ENCODE measurements at places on chromosomes 2 and 18.
A peak's percentile ranks its signal among the peaks of the same experiment; 100 is the strongest.

GRCh38 chr2:236512902-236513435 lies 56.7 kb upstream of the ACKR3 start:
- peak; percentile 43 for DNase-seq

- DNase-seq: no peak
Measured at GRCh38 chr2:207635468-207636200, 10.4 kb upstream of the METTL21A start.

DNA sequence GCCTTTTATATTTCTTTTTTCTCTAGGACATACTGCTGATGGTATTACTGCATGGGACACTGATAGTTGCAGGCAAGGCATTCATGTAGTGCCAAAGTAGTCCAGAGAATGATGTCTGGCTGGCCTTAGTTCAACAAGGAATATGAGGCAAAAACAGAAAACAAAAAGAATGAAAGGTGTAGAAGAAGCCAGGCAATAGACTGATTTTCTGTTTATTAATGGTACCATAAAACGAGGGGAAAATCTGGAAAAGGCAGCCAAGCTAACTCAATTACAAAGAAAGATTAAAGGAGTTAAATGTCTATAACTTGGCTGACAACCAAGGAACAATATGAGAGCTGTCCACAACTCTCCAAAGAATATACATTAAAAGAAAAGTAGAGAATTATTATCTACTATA lies 284.9 kb downstream of the ZEB2 start:
- DNase-seq: no peak

GRCh38 chr2:43854671-43855070 lies 15.9 kb downstream of the ABCG8 start:
- DNase-seq: no peak

- DNase-seq: no peak
Measured at GRCh38 chr2:229910832-229911412, 10.9 kb downstream of the TRIP12 start.

- DNase-seq: no peak
Measured at GRCh38 chr2:241863536-241863954, 4.9 kb upstream of the PDCD1 start.

DNA sequence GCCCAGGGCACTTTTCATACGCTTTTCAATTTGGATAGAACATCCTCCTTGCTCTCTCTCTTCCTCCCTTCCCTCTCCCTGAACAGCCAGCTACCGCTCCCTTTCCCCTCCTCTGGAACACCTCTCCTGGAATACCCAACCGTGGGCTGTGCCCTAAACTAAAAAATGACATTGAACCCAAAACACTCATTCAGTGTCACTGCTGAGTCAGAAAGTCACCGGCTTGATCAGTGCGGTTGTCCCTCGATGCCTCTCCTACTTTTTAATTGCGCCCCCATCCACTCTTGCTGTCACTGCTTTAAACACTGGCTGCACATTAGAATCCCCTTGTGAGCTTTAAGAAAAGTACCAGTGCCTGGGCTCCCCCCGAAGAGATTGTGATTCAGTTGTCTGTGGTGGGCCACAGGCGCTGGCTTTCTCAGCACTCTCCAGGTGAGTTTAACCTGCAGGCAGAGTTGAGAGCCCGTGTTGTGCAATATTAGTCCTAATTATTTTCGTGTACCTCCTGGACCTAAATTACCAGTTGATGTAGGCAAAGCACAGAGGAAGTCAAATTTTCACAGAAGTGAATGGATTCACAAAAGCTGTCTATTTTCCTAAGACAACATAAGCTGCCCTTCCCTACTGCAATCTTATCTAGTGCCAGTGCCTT lies 302.0 kb downstream of the PRKCE start:
- no peak for DNase-seq

DNA sequence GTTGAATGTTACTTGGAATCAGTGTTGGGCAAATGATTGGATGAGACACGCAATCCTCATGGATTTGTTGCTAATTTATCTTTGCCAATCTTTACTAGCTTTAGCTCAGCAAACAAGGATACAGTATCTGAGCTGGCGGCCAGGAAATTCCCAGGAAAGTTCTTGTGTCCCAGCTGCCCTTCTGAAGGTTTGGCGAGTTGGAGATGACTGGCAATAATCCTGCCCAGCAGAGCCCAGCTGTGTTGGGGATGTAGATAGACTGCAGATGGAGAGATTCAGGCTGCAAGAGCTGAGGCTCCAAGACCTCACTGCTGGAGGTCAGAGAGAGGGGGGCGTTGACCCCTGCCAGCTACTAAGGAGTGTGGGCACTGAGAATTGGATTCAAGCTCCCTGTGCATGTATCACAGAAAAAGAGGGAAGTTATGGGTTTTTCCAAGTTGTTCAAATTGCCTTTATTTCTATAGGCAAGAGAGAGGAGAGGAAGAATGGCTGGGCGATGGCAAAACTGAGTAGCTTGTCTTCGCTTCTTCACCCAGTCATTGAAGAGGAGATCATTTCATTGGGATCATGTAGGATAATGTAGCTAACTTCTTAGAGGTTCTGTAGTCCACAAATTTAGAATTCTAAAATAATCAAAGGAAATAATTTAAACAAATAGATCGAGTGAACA lies 506.8 kb upstream of the LRATD1 start:
- DNase-seq: no peak

- DNase-seq: no peak
Measured at GRCh38 chr2:50751311-50752031, 280.5 kb downstream of the NRXN1 start.

GRCh38 chr2:179818546-179818945 lies 42.9 kb downstream of the ZNF385B start:
- DNase-seq: no peak

DNA sequence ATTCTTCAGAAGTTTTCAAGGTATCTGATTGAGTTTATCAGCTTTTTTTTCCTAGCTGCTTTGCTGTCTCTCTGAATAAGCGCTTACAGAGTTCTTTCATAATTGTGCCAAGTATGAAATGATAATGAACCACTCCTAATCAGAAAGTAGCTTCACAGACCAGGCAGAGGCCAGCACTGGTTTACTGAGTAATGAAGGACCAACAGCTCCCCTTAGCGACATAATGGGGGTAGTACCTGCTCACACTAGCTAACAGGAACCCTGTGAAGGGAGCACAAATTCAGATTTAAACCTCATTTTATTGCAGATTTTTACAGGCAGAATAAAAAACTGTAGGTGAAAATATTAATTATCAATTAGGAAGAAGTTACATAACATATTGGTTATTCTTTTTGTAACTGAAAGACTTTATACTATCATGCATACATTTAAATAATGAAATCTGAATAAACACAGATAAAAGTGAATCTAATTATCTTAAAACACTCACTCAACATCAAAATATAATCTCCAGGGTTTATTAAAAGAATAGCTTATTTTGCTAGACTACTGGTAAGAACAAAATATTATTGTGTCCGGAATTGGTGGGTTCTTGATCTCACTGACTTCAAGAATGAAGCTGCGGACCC lies 53.7 kb upstream of the LRRC30 start:
- no peak for DNase-seq

DNA sequence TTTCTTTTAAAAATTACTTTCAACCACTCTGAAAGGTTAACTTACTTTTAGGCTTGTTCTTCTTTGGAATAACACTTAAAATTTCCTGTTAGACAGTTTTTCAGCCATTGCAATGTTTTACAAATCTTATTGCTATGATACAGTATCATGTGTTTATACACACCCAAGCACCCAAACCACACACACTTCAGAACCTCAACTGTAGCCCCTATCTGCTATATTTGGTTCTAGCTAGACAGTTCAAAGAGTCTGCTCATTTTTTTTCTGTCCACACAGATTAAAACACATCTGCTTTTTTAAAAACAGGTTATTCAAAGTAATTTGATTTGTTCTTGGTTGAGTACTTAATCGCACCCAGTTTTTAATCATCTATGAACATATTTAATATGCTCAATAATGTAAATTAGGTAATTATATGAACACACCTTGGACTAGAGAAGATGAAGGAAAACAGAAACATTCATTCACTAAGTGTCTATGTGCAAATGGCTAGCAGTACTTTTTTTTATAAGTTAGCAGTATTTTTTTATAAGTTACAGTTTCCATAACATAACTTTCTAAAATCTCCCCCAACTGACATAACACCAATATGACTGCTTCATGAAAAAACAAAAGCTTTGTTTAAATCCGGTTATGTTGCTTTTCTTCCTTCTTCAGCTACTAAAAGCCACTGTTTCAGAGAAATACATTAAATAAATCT lies 17.6 kb downstream of the FBXO11 start:
- no peak for DNase-seq

GRCh38 chr2:178331474-178332432 lies 119.2 kb downstream of the PRKRA start:
- DNase-seq: no peak

GRCh38 chr2:240374085-240374907 lies 61.2 kb upstream of the GPC1 start:
- no peak for DNase-seq

DNA sequence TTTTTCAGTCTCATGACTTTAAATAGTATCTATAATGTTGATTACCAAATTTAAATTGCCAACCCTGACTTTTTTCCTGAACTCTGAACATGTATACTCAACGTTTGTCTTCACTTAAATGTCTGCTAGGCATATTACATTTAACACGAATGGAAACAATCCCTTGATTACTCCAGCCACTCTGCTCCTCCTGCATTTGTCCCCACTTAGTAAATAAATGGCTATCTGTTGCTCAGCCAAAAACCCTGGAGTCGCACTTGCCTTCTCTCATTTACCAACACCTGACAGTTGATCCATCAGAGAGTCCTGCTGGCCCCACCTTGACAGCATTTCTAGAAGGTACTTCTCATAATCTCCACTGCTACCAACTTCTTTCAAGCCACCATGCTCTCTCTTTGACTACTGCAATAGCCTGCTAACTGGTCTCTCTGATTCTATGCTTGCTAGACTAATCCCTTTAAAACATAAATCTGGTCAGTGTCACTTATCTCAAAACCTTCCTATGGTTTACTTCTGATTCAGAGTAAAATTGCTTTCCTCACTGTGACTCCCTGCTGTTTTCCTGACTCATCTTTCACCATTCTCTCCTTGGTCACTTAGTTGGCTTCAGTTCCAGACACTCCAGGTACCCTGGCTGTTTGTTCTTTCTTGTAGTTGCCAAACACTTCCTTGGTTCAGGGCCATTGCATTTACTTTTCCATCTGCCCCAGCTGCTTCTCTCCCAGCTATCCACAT lies 31.9 kb downstream of the SPAG16 start:
- DNase-seq: no peak

DNA sequence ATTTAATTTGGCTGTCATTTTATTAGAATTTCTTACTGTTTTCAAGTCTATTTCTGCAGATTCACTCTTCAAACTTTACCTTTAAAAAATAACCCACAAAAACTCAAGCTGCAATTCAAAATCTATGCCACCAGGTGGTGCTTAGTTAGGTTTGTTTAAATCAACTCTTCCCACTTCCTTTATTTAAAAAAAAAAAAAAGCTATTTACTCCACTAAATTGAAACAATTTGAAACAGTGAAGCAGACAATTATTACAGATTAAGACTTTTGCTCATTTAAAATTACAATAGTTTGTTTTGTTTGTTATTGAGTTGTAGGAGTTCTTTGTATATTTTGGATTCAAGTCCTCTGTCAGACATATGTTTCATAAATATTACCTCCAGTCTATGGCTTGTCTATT lies 300.0 kb downstream of the PDE11A start:
- DNase-seq: no peak

GRCh38 chr2:191376981-191377629 lies 131.9 kb downstream of the MYO1B start:
- DNase-seq: no peak

- DNase-seq: no peak
Measured at GRCh38 chr2:178863856-178864620, 56.8 kb upstream of the TTN start.

DNA sequence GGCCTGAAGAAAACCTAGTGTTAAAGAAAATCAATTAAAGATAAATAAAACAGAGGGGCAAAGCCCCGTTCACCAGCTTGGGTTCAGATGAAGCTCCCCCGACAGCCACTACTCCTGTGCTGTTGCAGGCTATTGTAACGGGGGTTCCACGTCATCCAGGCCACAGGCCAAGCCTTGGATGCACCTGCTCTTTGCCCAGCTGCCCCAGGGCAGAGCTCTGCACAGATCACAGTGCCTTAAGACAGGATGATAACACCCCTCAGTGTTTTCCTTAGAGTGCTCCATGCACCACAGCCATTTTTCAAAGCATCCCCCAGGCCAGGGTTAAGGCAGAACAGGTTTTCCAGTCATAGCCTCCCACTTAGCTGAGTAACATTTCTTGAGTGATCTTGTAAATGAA lies 32.0 kb downstream of the FASTKD2 start:
- no peak for DNase-seq

- no peak for DNase-seq
Measured at GRCh38 chr2:42843131-42843530, 50.7 kb upstream of the HAAO start.

DNA sequence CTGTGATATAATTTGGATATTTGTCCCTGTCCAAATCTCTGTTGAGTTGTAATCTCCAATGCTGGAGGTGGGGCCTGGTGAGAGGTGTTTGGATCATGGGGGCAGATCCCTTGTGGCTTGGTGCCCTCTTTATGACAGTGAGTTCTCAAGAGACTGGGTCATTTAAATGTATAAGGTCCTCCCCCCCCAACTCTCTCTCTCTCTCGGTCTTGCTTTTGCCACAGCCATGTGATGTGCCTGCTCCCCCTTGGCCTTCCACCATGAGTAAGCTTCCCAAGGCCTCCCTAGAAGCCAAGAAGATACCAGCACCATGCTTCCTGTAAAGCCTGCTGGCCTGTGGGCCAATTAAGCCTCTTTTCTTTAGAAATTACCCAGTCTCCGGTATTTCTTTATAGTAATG lies 58.6 kb downstream of the FN1 start:
- no peak for DNase-seq

- DNase-seq: no peak
Measured at GRCh38 chr2:23784971-23785370, 142.0 kb downstream of the ATAD2B start.

DNA sequence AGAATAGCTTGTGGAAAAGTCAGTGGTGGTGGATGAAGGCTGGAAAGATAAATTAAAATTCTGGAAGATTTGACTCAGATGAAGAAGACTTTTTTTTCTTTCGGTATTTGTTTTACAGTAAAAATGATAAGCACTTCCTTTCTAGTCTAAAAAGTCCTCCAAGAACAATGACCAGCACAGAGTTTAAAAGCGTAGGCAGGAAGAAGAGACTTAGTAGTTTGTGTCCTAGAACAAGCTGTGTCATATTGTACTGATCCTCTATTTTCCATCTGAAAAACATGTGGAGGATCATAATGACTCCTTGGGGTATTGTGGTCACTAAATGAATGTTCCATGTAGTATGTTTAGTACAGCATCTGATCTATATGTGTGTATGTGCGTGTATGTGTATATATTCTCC lies 132.4 kb upstream of the FSHR start:
- DNase-seq: no peak

GRCh38 chr2:72993933-72994280 lies 76.6 kb downstream of the EMX1 start:
- no peak for DNase-seq

GRCh38 chr2:98127229-98127989 lies 40.4 kb downstream of the VWA3B start:
- no peak for DNase-seq

- no peak for DNase-seq
Measured at GRCh38 chr18:3832025-3832638, 382.2 kb downstream of the TGIF1 start.

- no peak for DNase-seq
Measured at GRCh38 chr2:198268519-198268918, 464.1 kb downstream of the PLCL1 start.

GRCh38 chr2:210477496-210477895 lies 937 bp upstream of the LANCL1 start:
- no peak for DNase-seq

- no peak for DNase-seq
Measured at GRCh38 chr18:57819119-57819518, 16.0 kb upstream of the ATP8B1 start.

- no peak for DNase-seq
Measured at GRCh38 chr2:237967463-237967951, 693 bp downstream of the UBE2F start.
